ENCODE measurements at places on chromosomes 16 and 17. TPM values are rescaled to one million over a fixed set of nuclear protein-coding genes. Genes with fewer than 3 reads are reported as not detected.

OR2C1 gene
- not detected for total RNA-seq

MPG gene
- total RNA-seq, result 72.0 TPM

AURKB gene
- 5.7 TPM for total RNA-seq

ADAT1 gene
- total RNA-seq, result 32.4 TPM

HP gene
- total RNA-seq, result 11.5 TPM

ODAD4 gene
- total RNA-seq, result 1.0 TPM

TEKT5 gene
- total RNA-seq, result not detected

HSF4 gene
- 3.7 TPM for total RNA-seq

ARHGDIA gene
- 43.3 TPM for total RNA-seq

ATP1B2 gene
- total RNA-seq, result 1.6 TPM

FOXF1 gene
- total RNA-seq, result not detected

TMEM88 gene
- 7.3 TPM for total RNA-seq

MYLK3 gene
- 13.6 TPM for total RNA-seq

Measured in skeletal muscle tissue (tissue), 5 donors.